HT1080 (cell line): ENCODE measurements at places on chromosomes 7 and 10.

- DNase-seq = no peak
These were observed 29.4 kb upstream of the SGMS1 start for GRCh38 chr10:50653142-50653541.

- no peak for DNase-seq
These were observed at the start of gene PCBD1 for GRCh38 chr10:70887804-70888800. Gene PCBD1 (minus strand): TSS chr10:70888565. CDS start chr10:70888533, 32 bp downstream.

GRCh38 chr10:6593241-6593671 lies 13.2 kb upstream of the PRKCQ start:
- peak; percentile 51 for DNase-seq

GRCh38 chr10:404991-405390 lies 269.7 kb downstream of the ZMYND11 start:
- no peak for DNase-seq

DNA sequence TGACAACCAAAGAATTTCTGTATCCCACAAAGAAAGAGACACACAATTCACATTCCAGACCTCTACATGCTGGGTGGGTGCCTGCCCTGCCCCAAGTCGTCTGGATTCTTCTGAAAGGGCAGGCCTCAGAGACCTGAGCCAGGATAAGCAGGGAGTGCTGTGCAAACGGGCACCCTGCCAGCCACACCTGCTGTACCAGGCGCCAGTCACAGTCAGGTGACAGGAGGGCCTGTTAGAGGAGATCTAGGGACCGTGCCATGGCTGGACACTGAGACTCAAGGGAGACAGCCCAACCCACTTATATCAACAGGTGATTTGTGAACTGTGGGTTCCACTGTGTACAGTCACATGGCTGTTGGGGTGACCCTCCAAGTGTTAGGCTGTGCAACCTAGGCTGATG lies 103.1 kb upstream of the AFAP1L2 start:
- DNase-seq = no peak

DNA sequence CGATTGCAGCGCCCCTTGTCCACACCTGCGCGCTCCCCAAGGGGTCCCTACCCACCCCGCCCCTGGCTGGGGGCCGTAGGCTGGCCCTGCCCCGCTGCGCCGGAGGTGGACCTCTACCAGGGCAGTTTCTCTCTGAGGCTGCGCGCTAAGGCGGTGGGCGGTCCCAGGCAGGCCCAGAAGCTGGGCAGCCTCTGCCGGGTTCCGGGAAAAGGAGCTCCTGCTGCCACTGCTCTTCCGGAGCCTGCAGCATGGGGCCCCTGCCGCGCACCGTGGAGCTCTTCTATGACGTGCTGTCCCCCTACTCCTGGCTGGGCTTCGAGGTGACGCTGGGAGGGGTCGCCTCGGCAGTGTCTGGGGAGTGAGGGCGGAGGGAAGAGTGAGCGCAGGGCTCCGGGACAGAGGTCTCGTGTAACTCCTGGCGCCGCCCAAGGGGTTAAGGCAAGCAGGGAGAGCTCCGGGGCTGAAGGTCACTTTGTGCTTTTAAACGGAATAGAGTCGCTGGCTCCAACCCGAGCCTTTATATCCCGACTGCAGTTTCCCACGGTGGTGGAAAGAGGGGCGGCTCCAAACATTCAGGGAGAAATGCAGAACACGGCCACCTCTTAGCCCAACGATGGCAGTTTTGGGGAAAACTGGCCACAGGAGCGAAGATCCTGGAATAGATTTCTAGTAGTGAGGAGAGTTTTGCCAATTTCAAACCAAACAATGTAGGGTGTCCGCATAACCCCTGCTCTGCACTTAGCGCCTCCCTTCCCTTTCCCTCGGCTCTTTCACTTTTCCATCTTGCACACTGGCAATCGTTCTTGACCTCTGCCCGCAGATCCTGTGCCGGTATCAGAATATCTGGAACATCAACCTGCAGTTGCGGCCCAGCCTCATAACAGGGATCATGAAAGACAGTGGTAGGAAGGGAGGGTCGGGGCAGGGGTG lies at the start of gene GSTK1:
Gene GSTK1, plus strand, starts transcription at position 176 of the 930 bp plus-strand sequence. Its CDS starts 73 bp downstream, at position 249.
- peak; percentile 69 for DNase-seq

DNA sequence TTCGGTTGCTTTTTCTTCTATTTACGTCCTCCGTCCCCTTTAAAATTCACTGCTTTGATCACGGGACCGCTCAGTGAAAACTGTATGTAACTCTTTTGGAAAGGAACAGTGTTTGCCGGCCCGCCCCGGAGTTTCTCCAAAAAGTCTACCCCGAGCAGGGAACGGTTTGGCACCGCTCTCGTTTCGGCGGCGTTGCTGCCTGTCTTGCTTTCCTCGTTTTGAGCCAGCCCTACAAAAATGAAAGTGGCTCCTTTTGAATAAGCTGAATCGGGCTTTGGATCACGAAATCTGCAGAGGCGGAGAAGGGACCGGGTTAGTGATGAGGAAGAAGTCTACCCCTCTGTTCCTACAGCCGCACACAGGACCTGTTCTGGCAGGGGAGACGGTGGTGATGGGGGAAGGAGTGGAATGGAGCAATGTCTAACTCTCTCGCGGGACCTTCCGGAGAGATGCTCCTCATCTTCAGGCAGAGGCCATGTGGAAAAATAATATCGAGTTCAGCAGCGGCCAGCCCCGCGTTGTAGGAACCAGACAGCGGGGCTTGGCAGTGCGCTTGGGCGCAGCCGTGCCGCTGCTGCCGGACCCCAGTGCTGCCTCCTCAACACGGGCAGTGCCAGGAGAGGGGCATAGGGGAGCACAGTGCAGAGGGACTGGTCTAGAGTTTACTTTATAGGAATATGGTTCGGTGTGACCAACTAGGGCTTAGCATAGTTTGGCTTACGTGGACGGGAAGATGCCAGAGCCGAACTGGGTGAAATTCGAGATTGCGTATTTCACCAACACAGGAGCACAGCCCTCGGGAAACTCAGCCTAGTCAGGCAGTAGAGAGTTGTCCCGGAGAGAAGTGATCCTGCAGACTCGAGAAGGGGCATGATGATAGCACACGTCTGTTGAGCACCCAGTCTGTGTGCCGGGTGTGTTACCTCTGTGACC lies 1.4 kb downstream of the HTRA1 start:
- DNase-seq = no peak

- peak; percentile 77 for DNase-seq
These were observed 1064.6 kb upstream of the LRRTM3 start for GRCh38 chr10:65861249-65861648.

GRCh38 chr7:5143935-5144903 lies 45.8 kb upstream of the WIPI2 start:
- no peak for DNase-seq

GRCh38 chr10:69880301-69881081 lies 78.8 kb downstream of the COL13A1 start:
- DNase-seq = no peak

DNA sequence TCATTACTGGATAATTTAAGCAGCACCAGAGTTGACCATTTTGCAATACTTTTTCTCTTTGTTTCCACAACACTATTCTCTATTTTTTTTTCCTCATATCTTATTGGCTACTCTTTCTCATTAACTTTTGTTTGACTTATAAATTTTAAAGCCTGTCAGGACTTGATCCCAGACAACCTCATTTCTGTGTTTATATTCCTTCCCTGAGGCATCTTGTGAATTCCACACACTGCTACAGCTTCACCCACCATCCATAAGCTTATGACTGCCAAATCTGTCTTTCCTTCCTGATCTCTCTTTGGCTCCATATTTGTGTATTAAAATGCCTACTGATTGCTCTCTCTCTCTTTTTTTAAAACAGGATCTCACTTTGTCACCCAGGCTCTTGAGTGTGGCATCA lies 124.6 kb upstream of the MBL2 start:
- DNase-seq = no peak
